ENCODE measurements at places on chromosomes 3 and 15. TPM values are rescaled to one million over a fixed set of nuclear protein-coding genes. Genes with fewer than 3 reads are reported as not detected.

DNA sequence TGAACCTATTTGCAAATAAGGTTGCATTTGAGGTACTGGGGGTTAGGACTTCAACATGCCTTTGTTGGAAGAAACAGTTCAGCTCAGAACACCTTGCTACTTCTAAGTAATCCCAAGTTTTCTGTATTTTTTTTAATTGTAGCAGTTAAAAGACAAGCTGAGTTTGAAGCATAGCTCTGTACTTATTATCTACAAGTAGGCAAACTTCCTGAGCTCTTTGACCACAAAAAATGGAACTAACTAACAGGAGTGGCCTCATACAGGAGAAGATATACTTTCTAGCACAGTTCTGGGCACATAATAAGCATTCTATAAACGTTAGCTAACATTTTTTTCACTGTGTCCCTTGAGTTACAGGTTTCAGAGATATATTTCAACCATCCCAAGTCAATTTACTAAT lies 159.2 kb downstream of the CHST2 start:
- no peak for DNase-seq
- H3K36me3 ChIP-seq, result no peaks in the 10 kb centered on the region
- H3K27me3 ChIP-seq, result no peaks in the 10 kb centered on the region
- H3K4me1 ChIP-seq, result peaks cover 29% of the 10 kb centered on the region

- no peak for DNase-seq
- H3K4me3 ChIP-seq, result no peak overlapping the region
Measured at GRCh38 chr3:133191818-133192217, 153.6 kb downstream of the TMEM108 start.

DNA sequence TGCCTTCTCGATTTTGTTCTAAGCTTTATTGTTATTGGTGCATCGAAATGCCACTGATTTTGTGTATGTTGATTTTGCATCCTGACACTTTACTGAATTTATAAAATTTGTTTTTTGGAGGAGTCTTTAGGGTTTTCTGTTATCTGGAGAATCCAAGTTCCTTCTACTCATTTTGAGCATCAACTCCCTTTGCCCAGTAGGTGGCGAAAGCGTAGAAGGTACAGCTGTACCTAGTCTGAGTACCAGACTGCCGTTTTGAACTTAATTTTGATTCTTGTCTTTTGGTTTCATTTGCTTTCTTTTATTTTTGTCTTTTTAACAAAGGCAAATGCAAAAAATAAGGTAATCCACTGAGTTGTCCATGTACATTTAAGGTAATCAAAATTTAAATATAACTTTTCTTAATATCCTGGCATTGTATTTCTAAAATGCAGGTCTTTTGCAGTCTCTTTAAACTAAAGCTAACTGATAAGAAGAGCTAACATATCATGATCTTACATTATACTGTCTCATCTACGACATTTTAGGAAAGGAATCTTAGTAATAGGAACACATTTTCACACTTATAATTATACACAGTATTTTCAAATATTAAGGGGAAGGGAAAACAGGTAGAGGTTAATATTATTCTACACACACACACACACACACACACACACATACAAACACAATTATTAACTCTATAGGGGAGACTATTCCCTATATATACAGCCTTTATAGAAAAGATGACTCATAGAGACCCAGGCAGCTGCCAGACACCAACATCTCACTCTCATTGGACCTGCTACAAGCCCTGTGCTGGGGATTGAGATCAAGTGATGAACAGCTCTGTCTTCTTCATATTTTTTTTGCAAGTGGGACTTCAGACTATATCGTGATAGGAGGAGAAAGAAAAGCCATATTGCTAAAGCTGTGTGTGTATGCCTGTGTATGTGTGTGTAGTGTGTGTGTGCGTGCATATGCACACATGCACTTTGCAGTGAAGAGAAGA lies 71.8 kb downstream of the SYNPR start:
- DNase-seq, result no peak
- no peaks in the 10 kb centered on the region for H3K4me1 ChIP-seq
- peaks cover 11% of the 10 kb centered on the region for H3K27me3 ChIP-seq
- H3K4me3 ChIP-seq, result no peak overlapping the region

- H3K36me3 ChIP-seq, result peaks cover 53% of the 10 kb centered on the region
- H3K4me1 ChIP-seq, result peaks cover 56% of the 10 kb centered on the region
- peaks cover 2% of the 10 kb centered on the region for H3K27me3 ChIP-seq
- no peak for DNase-seq
- peak overlapping the region; percentile 75 for H3K4me3 ChIP-seq
Measured at GRCh38 chr15:89332446-89332845, 2.2 kb downstream of the POLG start.

DNA sequence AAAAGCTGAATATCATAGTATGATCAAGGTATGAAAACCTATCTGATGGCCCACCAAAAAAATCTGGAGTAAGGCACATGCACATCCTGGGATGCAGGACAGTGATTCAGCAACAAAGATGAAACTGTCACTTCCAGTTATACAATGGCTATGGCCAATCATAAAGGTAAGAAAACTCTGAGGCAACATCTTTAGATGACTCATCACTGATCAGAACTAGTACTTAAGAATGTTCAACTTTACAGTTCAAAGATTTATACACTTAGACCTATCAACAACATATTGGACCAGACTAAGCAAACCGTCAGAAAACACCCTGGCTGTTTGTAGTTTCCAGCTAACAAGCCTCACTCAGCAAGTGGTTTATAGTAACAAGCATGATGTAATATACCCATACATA lies 21.3 kb upstream of the PLCH1 start:
- no peak overlapping the region for H3K27ac ChIP-seq
- DNase-seq, result no peak
- no peaks in the 10 kb centered on the region for H3K4me1 ChIP-seq
- no peak overlapping the region for H3K4me3 ChIP-seq
- H3K36me3 ChIP-seq, result peaks cover 4% of the 10 kb centered on the region

DNA sequence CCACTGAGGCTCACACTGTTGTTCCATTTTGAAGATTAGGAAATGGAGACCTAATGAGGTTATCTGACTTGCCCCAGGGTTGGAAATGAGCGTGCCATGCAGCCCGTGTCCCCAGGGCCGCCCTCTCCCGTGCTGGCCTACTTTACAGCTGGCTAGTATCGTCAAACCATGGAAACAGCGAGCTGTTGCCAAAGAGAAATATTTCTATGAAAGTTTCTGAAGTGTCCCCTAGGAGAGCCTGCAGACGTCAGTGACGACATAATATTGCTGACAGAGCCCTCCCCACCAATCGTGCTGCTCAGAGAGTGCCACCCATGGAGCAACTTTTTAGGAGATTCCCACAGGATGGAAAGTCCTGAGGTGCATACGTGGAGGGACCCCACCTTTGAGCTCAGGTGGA lies 11.2 kb upstream of the FAM174B start:
- H3K4me3 ChIP-seq, result no peak overlapping the region
- no peak overlapping the region for H3K27ac ChIP-seq
- H3K4me1 ChIP-seq, result peaks cover 11% of the 10 kb centered on the region
- DNase-seq, result no peak

DNA sequence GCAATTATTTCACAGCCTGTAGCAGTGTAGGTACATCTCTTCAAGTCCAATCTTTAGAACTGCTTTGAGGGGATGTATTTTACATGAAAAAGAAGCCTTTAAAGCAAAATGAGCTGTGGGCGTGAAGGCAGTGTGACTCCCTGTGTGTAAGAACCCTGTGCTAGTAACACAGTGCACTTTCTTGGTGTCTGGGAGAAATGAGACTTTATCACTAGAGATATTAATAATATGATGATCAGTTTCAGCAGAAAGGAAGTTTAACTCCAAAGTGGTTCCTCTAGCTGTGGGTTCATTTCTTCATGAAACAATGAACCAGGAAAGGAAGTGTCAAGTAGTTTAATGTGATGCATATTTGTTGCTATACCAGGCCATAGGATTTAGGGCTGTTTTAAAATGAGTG lies 41.5 kb downstream of the SLCO3A1 start:
- no peak for DNase-seq
- H3K4me1 ChIP-seq, result peaks cover 11% of the 10 kb centered on the region
- H3K27me3 ChIP-seq, result no peaks in the 10 kb centered on the region
- H3K4me3 ChIP-seq, result no peak overlapping the region

DNA sequence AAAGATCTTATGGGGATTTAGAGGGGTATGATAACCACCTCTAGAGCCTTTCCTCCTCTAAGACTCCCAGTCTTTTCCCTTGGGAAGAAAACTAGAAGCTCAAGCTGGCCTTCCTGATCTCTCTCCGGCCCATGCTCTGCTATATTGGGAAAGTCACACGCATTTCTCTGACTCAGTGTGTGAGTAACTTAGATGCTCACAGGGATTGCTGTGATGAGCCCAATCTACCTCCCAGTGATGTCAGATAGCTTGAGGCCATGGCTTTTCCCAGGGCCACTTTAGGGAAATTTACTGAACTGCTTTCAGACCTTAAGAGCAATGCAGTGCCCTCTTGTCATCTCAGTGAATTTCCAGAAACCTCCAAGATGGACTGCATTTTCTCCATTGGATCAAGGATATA lies 8.6 kb upstream of the ST8SIA2 start:
- no peak overlapping the region for H3K27ac ChIP-seq
- H3K4me1 ChIP-seq, result no peaks in the 10 kb centered on the region
- H3K27me3 ChIP-seq, result peaks cover 32% of the 10 kb centered on the region
- no peak for DNase-seq
- H3K36me3 ChIP-seq, result no peaks in the 10 kb centered on the region

- H3K27ac ChIP-seq, result no peak overlapping the region
- DNase-seq, result no peak
- no peak overlapping the region for H3K4me3 ChIP-seq
- H3K27me3 ChIP-seq, result no peaks in the 10 kb centered on the region
- H3K36me3 ChIP-seq, result no peaks in the 10 kb centered on the region
Measured at GRCh38 chr15:35728219-35728940, 182.4 kb upstream of the DPH6 start.

DNA sequence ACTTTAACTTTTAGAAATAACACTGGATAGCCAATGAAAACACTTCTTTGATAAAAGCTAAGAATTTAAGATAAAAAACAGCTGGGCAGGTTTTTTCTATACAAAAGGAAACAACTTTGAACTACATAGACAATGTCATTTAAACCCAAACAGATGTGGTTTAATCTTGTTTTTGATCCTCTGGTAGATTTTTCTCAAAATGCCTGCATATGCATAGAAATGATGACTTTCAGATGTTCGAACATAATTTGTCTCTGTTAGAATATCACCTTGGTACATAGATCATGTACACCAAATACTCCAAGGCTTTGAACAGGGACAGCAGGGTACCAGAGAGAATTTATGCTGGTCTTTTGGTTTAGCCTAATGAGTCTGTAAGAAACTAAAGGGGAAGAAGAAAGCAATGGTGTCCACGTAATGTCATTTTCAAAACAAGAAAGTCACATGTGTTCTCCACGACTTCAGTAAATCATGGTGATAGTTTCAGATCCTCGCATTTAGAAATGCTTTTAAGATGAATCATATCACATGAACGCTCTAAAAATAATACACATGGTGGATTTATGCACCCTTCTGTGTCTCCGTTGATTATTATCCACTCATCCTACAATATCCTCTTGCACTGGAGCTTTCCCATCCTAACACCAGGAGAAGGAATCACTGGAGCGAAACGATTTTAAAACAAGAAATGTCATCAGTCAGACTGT lies 160.1 kb upstream of the PDZRN3 start:
- no peaks in the 10 kb centered on the region for H3K4me1 ChIP-seq
- H3K27ac ChIP-seq, result no peak overlapping the region
- no peaks in the 10 kb centered on the region for H3K36me3 ChIP-seq
- DNase-seq, result no peak

GRCh38 chr3:46538803-46539442 lies 27.2 kb downstream of the LRRC2 start:
- peak; percentile 75 for DNase-seq
- H3K27me3 ChIP-seq, result peaks cover 23% of the 10 kb centered on the region
- H3K27ac ChIP-seq, result peak overlapping the region; percentile 87
- H3K4me1 ChIP-seq, result peaks cover 62% of the 10 kb centered on the region
- H3K36me3 ChIP-seq, result no peaks in the 10 kb centered on the region
- H3K4me3 ChIP-seq, result peak overlapping the region; percentile 76

DNA sequence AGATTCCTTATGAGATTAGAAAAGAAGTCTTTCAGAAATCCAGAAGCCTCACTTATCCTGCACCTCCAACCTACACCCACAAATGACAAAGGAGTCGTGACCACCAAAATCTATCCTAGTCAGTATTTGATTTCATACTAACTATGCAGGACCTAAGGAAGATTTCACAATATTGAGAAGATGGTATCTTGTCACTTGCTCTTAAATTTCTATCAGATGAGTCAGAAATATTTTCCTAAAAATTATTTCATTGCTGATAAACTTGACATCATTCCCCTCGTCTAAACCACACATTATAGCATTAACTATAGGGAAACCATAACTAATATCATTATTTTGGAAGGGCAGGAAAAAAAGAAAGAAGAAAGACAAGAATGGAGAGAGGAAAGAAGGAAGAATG lies 138.0 kb upstream of the THBS1 start:
- H3K27me3 ChIP-seq, result peaks cover 32% of the 10 kb centered on the region
- DNase-seq, result no peak
- H3K36me3 ChIP-seq, result no peaks in the 10 kb centered on the region
- H3K4me3 ChIP-seq, result no peak overlapping the region

GRCh38 chr3:59286791-59287531 lies 237.1 kb upstream of the CFAP20DC start:
- H3K27me3 ChIP-seq, result peaks cover 4% of the 10 kb centered on the region
- peak overlapping the region; percentile 86 for H3K27ac ChIP-seq
- H3K36me3 ChIP-seq, result no peaks in the 10 kb centered on the region
- DNase-seq, result peak; percentile 9
- no peak overlapping the region for H3K4me3 ChIP-seq
- peaks cover 20% of the 10 kb centered on the region for H3K4me1 ChIP-seq

DNA sequence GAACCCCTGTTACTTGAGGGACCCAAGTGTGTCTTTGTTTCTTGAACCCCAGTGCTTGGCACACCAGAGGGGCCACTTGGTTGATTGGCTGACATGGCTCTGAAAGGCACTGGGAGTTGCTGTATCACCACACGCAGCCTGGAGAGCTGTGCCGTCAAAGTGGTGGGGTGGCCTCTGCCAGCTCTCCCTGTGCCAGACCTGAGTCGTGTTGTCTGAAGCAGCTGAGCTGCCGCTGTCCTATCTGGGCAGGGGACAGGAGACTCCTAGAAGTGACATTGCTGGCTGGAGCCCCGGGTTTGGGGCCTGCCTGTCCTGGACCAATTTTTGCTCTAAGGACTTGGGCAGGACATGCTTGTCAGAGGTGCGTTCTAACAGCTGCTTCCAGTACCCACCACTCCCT lies 5.5 kb upstream of the SNX22 start:
- H3K4me1 ChIP-seq, result peaks cover 9% of the 10 kb centered on the region
- peaks cover 8% of the 10 kb centered on the region for H3K36me3 ChIP-seq
- H3K27ac ChIP-seq, result no peak overlapping the region
- H3K27me3 ChIP-seq, result no peaks in the 10 kb centered on the region

Gene GHSR
- total RNA-seq, result not detected

Gene GOLGA8H
- 0.76 TPM for total RNA-seq

Gene ZNF662
- 0.21 TPM for total RNA-seq

Gene CPN2
- total RNA-seq, result not detected

Gene SKOR1
- 0.09 TPM for total RNA-seq

Gene ARL6
- 3.2 TPM for total RNA-seq

Gene SLC33A1
- total RNA-seq, result 33.6 TPM

Gene GPR15
- total RNA-seq, result 10.5 TPM

Gene AGBL1
- total RNA-seq, result 0.14 TPM

Measured in activated T-helper 2 cell treated with anti-CD3 and anti-CD28 coated beads, Interferon-gamma antibody, Interleukin-2, Interleukin-4, amounts not matched to agents 10 μg/mL and 5 μg/mL and 100 μg/mL, durations not matched to agents 14 hours and 24 hours and 36 hours (primary cell).